ENCODE measurements at places on chromosomes 16 and 17.

- no peak for DNase-seq
Observed at GRCh38 chr16:25587783-25588182, 104.0 kb upstream of the HS3ST4 start.

DNA sequence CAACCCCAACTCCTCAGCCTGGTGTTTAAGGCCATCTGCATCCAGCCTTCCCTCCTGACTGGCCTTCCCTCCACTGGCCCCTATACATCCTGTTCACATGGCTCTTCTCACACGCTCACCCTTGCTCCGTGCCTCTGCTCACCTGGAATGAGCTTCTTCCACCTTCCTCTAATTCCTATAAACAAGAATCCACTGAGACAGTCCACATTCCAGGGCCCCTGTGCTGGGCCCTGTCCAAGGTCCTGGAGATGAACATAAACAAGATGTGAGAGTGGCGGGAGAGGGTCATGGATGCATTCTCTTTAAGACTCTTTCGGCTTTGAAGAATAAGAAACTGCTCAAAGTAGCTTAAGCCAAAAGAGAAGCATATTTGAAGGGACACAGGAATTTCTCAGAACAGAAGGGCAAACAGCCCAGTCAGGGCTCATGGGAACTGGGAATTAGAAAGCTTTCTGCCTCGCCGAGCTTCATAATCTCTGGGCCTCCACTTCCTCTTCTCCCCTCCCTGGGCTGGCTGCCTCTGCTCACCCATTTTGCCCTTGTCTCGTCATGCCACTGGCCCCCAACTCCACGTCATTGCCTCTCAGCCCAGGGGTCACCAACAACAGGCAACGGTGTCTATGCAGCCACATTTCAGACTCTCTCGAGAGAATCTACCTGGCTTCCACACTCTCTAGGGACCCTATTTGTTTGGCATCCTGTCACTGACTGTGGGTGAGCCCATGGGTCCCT lies 13.5 kb downstream of the SPPL2C start:
- DNase-seq = no peak

- no peak for DNase-seq
Observed at GRCh38 chr16:58102665-58103392, 26.4 kb downstream of the CFAP20 start.

DNA sequence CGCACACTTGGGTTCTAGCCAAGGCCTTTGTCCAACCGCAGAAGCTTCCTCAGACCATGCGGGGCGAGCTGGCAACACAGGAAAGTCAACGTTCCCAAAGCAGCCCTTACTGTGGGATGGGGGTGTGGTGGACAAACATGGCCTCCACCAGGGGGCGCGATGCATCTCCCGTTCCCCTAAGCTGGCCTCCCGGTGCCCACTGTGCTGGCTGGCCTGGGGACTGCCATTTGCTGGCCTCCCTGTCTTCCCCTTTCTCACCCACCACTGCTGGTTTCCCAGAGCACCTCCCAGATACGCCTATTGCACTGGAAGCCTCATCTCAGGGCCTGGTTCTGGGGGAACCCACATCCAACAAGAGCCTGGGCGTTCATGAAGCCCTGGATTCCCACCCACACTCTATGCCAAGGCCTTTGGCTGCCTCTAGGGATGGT lies 145.3 kb downstream of the IRF8 start:
- peak; percentile 12 for DNase-seq

GRCh38 chr16:56742030-56742984 lies 12.4 kb downstream of the NUP93 start:
- peak; percentile 16 for DNase-seq

GRCh38 chr16:80784951-80785350 lies 19.4 kb downstream of the CDYL2 start:
- no peak for DNase-seq

DNA sequence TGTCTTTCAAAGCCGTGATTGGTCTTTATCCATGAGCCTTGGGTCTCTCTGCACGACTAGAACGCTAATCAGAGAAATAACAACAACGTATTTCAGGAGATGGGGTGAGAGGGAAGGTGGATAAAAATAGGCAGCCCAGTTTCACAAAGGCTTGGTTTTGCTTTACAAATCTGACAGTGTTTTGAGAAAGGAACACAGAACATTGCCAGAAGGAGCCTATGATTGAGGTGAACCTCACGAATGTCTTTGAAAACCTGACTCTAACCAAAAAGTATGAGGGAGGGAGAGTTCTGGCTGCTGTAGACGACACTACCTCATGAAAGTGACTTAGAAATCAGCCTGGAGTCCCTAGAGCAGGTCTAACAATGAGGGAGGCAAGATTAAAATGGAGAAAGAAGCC lies 38.0 kb upstream of the NOL11 start:
- no peak for DNase-seq

DNA sequence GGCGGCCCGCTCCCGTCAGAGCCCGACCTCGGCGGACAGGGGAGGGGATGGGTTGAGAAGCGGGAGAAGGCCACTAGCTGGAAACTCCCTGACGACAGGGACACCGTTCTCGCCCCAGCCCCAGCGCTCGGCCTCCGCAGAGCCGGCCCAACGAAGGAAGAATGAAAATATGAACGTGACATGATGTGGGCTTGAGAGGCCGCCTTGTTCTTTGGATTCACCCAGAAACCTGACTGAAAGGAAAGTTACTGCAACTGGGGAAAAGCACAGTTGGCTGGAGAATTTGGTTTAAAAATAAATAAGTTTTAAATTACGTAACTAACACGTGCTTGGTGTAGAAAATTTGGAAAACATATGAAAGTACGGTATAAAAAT lies 21.1 kb downstream of the NPTX1 start:
- DNase-seq = no peak

- DNase-seq = no peak
Observed at GRCh38 chr16:53085369-53085843, 30.6 kb downstream of the CHD9 start.

- no peak for DNase-seq
Observed at GRCh38 chr17:51059781-51060180, 60.9 kb downstream of the SPAG9 start.

DNA sequence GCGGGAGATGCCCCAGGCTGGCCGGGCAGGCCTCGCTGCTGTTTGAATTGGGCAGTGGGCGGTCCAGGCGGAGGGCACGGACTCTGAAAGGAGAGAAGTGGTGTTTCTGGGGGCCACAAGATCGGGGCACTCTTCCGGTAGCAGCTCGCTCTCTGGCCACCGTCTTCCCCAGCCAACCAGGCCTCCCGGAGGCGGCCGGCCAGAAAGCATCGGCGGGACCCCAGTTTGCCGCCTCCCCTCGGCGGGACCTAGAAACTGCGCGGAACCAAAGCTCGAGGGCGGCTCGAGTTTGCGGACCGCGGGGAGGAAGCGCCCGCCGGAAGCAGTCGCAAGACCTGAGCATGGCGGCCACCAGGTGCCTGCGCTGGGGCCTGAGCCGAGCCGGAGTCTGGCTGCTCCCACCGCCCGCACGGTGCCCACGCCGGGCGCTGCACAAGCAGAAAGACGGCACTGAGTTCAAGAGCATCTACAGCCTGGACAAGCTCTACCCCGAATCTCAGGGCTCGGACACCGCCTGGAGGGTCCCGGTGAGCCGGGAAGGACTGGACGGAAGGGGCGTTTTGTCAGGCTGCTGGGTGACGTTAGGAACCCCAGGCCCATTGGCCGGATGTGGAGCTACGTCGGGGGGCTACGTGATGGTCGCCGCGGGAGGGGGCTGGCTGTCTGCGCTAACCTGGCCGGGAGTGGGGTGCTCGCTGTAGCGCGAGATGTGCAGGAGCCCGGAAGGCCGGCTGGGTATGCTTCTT lies at the start of gene MRPL58:
Gene MRPL58 (plus strand): TSS at position 325 of the 746 bp plus-strand sequence. CDS start 17 bp downstream, at position 342.
- no peak for DNase-seq

GRCh38 chr16:29862383-29862883 lies 593 bp downstream of the CDIPT start:
- no peak for DNase-seq

- no peak for DNase-seq
Observed at GRCh38 chr17:72467841-72468653, 347.2 kb downstream of the SOX9 start.

DNA sequence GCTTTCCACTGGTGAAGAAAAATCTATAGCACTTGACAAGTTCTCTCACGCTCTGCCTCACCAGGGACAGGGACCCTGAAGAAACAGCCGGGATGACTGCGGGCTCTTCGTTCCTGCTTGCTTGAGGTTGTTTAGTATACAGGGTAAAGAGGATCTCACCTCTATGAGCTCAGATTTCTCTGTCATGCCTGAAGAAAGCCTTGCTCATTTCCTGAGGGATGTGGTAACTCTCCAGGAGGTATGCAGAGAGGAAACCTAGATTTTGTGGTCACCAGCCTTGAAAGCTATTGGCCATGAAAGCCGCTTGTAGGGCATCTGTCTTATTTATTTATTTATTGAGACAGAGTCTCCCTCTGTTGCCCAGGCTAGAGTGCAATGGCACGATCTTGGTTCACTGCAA lies 23.2 kb downstream of the USP43 start:
- no peak for DNase-seq

- DNase-seq = no peak
Observed at GRCh38 chr16:10009684-10010083, 172.5 kb downstream of the GRIN2A start.

DNA sequence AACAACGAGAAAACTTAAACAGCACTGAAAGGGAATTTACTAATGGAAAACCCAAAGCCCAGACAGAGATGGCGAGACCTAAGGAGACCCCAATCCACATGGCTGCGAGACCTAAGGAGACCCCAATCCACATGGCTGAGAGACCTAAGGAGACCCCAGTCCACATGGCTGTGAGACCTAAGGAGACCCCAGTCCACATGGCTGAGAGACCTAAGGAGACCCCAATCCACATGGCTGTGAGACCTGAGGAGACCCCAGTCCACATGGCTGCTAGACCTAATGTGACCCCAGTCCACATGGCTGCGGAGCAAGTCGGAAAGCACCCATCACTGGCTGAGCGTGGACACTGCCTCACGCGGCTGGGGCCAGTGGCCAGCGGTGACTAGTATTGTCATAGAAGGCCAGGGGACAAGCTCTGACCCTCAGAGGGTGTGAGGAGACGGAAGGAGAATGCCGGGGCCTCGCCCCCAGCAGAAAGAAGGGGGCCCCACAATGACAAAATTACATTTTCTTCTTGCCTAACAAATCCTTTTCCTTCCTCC lies 241.8 kb downstream of the C16orf95 start:
- no peak for DNase-seq

- no peak for DNase-seq
Observed at GRCh38 chr17:14153374-14153773, 83.3 kb downstream of the CDRT15 start.

DNA sequence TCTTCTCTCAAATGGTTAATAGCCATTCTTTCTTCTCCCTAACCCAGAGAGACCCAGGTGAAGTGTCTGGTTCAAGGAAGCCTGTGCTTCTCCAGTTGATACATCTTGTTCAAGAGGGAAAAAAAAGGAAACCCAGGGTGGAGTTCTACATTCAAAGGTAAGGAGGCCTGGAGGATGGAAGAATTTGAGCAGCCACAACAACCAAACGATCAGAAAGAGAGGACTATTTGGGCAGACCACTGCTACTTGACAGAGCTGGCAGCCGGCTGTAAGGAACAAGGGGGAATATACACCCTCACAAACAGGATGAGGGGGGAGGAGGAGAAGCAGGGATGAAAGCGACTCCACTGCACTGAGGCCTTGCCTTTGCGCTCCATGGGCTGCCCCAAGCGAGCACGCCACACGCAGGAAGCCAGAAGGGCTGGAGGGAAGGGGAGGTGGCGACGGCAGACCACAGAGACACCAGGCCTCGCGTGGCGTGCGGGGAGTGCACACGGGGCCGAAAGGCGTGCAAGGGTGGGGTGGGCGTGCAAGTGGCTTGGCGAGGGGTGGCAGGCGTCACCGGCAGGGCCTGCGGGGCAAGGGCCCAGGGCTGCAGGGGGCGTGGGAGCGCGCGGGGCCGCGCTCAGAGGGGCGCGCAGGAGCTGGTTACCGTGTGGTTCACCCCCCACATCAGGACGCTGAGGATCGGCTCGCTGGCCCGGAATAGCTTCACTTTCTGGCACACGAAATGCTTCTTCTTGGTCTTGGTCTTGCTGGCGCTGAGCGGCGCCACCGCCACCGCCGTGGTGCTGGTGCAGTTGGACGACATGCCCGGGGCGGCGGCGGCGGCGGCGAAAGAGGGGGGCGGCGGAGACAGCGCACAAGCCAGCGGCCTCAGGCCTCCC lies 499 bp downstream of the PIP4K2B start:
- DNase-seq = no peak

GRCh38 chr17:63406689-63407330 lies 39.3 kb downstream of the CYB561 start:
- DNase-seq = peak; percentile 89

GRCh38 chr17:57259306-57259705 lies 3.0 kb downstream of the MSI2 start:
- DNase-seq = no peak

DNA sequence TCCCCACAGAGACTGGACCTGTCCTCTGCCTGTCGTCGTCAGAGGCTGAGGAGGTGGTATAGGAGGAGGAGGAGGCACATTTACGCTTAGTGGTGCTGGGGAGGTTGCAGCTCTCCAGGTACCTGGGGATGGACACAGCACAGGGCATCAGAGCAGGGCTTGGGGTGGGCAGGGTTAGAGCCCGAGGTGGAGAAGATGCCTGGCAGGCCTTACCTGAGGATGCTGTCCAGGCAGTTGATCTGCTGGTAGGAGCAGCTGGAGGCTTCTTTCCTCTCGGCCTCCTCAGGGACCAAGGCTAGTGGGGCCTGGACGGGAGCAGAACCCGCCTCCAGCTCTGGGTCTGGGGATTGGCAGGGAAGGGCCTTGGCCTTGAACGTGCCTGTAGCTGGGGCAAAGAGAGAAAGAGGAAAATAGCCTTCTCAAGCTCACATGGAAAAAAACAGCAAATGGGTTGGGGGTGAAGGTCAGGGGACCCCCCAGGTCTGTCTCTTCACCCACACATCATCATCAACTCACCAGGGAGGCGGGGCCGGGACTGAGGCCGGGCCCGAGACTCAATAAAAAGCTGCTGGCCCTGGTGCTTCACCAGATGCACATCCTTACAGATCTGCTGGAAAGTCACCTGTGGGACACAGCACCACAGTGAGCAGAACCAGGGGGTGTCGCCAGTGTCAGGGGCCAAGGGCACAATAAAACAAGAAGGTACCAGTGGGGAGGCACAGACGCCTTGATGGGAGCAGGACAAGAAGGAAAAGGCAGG lies 5.6 kb downstream of the PER1 start:
- no peak for DNase-seq

DNA sequence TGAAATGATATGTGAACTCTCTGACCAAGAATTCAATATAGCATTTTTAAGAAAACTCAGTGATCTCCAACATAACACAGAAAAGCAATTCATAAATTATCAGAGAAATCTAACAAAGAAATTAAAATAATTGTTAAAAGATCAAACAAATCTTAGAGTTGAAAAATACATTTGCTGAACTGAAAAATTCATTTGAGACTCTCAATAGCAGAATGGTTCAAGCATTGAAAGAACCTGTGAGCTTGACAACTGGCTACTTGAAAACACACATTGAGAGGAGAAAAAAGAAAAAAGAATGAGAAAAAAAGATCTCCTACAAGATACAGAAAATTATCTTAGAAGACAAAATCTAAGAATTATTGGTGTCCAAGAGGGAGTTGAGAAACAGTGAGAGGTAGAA lies 203.5 kb downstream of the CEP112 start:
- no peak for DNase-seq

- no peak for DNase-seq
Observed at GRCh38 chr17:83183145-83183948, 103.9 kb downstream of the METRNL start.

GRCh38 chr17:64162554-64162953 lies 32.6 kb upstream of the ERN1 start:
- DNase-seq = no peak

Data from glomerular endothelial cell (primary cell).